ENCODE measurements at places on chromosomes 1 and 21.

GRCh38 chr21:41584603-41585176, 76.7 kb upstream of the TMPRSS2 start:
- no peak for DNase-seq

DNA sequence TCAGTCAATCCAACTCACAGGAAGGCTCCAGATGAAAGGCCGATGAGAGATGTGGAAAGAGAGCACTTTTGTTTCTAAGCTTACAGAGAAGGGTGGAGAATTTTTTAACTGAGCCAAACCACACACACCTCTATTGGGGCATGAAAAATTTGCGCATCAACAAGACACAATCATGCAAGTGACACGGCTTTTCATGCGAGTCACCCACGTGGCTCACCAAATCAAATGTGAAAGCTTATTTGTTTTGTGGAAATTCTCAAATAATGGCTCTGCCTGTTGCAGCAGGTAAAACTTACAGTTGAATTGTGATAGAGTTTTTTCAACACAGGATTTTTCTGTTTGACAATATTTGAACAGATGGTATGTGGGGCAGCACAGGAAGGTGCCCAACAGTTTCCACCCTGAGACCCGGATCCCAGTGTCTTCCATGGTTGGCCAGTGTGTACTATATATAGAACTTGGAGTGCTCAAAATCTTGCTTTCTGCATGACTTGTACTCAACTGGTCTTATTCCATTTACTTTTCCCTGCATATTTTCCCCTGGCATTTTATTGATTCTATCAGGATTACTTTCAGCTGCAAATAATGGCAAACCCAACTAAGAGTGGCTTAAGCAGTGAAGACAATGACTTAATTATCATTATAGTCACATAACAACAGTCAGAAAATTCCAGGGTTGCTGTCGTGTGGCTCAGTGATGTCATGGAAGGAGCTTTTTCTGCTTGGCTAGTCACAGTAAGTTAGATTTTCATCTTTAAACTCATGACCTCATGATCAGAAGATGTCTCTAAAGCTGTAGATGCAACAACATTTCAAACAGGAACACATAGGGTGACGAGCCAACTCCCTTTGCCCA, 90.6 kb upstream of the SIM2 start:
- DNase-seq, result no peak

- DNase-seq, result no peak
Observed at GRCh38 chr1:117093870-117094621, 27.5 kb downstream of the TRIM45 start.

GRCh38 chr1:210691039-210691610, 362.4 kb downstream of the HHAT start:
- no peak for DNase-seq

DNA sequence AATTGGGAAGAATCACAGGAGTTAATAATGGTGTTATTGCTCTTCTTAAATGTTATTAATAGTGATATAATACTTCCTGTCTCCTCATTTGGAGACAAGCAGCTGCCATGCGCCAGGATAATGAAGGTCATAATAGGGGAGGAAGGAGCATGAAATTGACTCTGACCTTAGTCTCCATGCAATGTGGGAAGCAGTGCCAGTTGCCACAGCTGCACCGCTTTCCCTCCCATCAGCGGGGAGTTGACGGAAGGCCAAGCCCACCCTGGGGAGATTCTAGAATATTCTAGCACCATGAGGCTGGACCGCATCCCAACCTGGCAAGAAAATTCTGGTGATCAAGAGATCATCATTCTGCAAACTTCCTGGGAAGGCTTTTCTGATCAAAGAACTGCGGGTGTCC, 11.0 kb upstream of the OLIG1 start:
- DNase-seq, result no peak

GRCh38 chr1:94004924-94005323, 95.7 kb upstream of the GCLM start:
- DNase-seq, result no peak

- DNase-seq, result no peak
Observed at GRCh38 chr1:31932491-31933316, 5.5 kb downstream of the PTP4A2 start.

DNA sequence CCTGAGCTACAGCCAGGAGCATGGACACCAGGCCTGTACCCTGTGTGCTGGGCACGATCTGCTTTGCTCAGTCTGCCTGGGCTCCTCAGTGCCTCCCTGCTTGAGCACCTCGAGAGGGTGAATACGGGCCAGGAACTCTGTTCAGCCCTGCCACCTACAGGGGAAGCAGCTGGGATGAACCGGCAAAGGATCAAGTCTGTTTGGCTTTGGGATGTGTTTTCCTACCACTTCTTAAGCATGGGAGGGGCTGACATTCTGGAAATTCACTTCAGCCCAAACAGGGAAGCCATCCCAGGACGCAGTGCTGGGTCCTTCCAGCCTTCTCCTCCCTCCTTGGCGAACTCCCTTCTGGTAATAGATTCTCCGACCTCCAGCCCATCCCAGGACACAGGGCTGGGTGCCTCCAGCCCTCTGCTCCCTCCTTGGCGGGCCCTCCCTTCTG, 55.8 kb upstream of the SELENON start:
- DNase-seq, result peak; percentile 53

DNA sequence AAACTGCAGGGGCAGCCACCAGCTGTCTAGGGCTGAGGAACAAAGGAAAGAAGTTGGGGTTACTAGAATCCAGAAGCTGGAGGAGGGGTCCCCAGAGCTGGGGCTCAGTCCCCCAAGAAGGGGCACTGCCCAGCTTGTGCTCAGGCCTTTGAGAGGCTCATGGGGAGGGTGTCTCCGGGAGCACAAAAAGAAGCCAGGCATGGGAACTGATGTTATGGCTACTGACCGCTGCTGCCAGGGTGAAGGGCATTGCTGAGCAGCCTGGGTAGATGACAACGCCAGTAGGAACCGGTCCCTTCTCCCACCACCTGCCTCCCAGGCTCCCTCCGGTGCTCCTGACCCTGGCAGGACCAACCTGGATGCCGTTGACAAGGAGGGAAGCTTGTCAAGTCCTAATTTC, 762.5 kb upstream of the TPTE start:
- DNase-seq, result no peak

GRCh38 chr1:186618401-186619170, 61.6 kb downstream of the PTGS2 start:
- peak; percentile 3 for DNase-seq

GRCh38 chr1:200166411-200166810, 138.9 kb downstream of the NR5A2 start:
- DNase-seq, result no peak
